Muscle of arm (tissue), 14 donors: ENCODE measurements at places on chromosomes 12 and 14. TPM values are rescaled to one million over a fixed set of nuclear protein-coding genes. Genes with fewer than 3 reads are reported as not detected.
A peak's percentile ranks its signal among the peaks of the same experiment; 100 is the strongest.

Gene ACRBP
- 2.6 TPM for polyA plus RNA-seq

Gene CLEC9A
- polyA plus RNA-seq, result 2.0 TPM

DNA sequence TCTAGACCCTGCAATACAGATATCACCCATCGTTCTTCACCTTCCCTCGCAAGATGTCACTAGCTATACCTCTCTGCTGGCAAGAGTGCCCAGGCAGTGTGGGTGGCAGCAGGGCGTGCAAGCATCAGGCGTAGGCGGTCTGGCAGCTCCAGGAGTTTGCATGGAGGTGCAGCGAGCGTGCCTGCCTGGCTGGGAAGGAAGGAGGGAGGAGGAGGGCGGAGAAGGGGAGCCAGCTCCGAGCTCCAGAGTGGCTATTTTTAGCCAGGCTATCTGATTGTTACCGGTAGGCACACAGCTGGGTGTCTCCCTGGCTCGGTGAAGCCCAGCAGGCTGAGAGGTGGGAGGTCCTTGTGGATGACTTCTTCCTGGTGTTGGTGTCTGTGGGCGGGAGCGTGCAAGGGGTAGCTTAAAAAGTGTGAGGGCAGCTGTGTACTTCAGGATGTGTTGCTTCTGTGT is 6.2 kb downstream of the FOXJ2 start:
- DNase-seq, result no peak

GRCh38 chr14:64993266-64993930 is 6.7 kb downstream of the FNTB start:
- DNase-seq, result no peak

GRCh38 chr14:68232300-68233055 is 412.9 kb downstream of the RAD51B start:
- peak; percentile 92 for DNase-seq

- no peak for DNase-seq
Observed at GRCh38 chr12:10409392-10409791, at the start of gene KLRC4. Gene KLRC4 (minus strand): TSS chr12:10409757. CDS start chr12:10409575, 182 bp downstream.
